Left ventricle myocardium inferior (tissue), 1 donor: ENCODE measurements at places on chromosomes 2 and 18. TPM values are rescaled to one million over a fixed set of nuclear protein-coding genes. Genes with fewer than 3 reads are reported as not detected.

DNA sequence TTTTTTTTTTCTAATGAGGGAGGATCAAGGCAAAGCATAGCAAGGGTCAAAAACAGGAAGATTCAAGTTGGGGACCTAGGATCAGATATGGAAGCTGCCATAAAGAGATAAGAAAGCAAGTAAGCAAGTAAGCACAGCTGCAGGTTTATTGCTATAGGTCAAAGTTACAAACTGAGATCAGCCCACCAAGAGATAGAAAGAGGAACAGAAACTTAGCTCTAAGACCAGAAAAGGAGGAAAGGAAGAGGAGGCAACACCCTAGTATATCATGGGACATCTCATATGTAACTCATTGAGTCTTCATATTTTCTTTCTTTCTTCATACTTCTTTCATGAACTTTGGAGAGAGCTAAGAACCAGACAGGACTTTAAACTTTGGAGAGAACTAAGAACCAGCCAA, 295.9 kb upstream of the CRIM1 start:
- no peak for DNase-seq

- peak; percentile 74 for DNase-seq
Observed at GRCh38 chr2:159195697-159196096, 90.8 kb downstream of the WDSUB1 start.

GRCh38 chr2:210445116-210445707, 31.3 kb downstream of the LANCL1 start:
- no peak for DNase-seq

GRCh38 chr2:228575897-228576296, 394.4 kb upstream of the SPHKAP start:
- no peak for DNase-seq

- no peak for DNase-seq
Observed at GRCh38 chr18:48022531-48023329, 92.3 kb upstream of the SMAD2 start.

DNA sequence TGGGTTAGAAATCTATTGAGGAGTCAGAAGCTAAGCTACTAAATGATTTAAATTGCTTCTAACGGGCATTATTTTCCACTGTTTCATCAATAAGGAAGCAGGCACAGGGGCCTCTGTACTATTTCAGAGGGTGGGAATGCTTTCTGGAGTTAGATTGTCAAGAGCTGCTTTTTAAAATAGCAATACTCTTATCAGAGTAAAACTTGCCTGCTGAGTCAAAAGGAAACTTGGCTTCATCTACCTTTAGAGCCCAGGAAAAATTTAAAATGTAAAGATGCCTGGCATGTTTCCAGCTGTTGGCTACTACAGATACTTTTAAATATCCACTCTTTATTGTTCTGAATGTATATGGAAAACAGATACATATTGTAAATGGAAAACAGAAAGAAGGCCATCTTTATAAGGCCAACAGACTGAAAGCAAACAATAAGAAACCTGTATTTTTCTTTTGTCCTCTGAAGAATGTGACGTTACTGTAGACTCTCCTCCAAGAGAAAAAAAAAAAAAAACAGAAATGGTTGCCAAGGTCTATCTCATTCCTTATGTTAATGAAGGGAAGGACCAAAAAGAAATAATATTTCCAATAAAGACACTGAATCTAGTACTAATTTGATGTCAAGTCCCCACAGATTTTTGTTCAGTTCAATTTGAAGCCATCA, 79.1 kb downstream of the FIGN start:
- DNase-seq = no peak

GKN2 gene
- not detected for total RNA-seq

LYPD6B gene
- total RNA-seq = not detected

SNTG2 gene
- total RNA-seq = 0.47 TPM
